T-helper 1 cell (primary cell): ENCODE measurements at places on chromosomes 11 and 22.

- peak; percentile 25 for DNase-seq
Measured at GRCh38 chr11:118609380-118610224, 2.2 kb downstream of the PHLDB1 start.

GRCh38 chr22:48089601-48090331 lies 1327.3 kb downstream of the TBC1D22A start:
- no peak for DNase-seq

- DNase-seq = no peak
Measured at GRCh38 chr11:61011229-61011870, 39.9 kb downstream of the CD6 start.

- DNase-seq = no peak
Measured at GRCh38 chr11:115644856-115645255, 140.6 kb upstream of the CADM1 start.

GRCh38 chr11:11780858-11781257 lies 60.9 kb upstream of the USP47 start:
- DNase-seq = no peak

GRCh38 chr22:30474121-30474520 lies 2.3 kb upstream of the SEC14L3 start:
- no peak for DNase-seq

GRCh38 chr11:11148104-11148509 lies 204.9 kb downstream of the CSNK2A3 start:
- no peak for DNase-seq

DNA sequence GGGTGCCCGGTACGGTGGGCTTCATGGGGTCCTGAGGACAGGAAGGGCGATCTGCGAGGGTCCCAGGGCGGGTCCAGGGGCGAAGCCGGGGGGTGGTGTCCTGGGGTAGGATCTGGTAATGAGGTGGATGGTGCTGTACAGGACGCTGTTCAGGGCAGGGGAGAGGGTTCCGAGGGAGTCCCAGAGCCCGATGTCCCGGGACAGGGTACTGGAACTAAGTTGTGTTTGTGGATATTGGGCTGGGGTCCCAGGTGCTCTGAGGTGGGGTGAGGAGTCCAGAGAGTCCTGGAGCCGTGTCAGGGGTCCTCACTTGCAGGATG lies 426 bp downstream of the LZTR1 start:
- no peak for DNase-seq

DNA sequence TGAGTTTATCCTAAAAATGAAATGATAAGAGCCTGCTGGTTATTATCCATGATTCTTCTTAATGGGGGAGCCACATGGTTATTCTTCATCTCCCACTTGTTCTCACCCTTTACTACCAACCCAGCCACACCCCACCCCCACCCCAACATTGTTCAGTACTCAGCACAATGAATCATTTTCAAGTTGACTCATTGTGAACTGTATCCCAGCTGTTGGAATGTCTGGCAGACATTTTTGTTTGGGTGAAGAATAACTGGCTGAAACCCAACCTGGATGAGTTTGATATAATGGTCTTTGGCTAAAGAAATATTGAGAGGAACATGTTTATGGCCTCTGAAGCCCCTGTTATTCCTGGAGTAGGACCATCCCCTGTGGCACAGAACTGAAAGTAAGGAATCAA lies 136.2 kb downstream of the ELP4 start:
- no peak for DNase-seq

- no peak for DNase-seq
Measured at GRCh38 chr11:8227156-8228152, 36.2 kb downstream of the LMO1 start.

DNA sequence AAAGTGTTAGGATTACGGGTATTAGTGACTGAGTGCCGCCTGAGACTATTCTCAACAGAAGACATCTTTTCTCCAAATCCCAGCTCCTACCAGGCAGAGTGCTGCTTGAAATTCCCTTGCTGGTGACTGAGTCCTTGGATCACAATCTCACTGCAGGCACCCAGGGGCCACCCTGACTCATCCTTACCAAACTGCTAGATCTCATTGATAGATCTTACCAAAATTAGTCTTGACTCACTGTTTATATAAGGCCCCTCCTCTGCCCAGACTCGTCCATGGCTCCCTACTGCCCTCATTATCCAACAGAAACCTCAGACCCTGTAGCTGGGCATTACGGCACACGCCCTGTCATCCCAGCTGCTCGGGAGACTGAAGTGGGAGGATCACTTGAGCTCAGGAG lies 14.7 kb downstream of the TBC1D10A start:
- DNase-seq = no peak

DNA sequence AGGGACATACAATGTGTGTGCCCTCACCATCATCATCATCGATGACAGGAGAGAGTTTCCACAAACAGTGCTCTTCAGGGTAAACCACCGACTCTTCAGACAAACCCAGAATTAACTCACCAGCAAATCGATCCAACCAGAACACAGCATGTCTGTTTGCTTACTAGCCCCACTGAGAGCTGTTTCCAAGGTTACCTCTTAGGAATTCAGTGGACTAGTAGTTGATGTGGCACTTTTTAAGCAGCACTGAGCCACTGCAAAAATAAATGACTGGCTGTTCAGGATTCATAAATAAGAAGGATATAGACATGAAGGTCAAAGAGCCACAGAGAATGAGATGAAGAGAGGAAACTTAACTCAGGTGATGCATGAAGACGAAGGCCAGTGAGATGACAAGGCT lies 83.1 kb downstream of the PARVA start:
- no peak for DNase-seq

- no peak for DNase-seq
Measured at GRCh38 chr11:128407962-128408361, 179.4 kb downstream of the ETS1 start.

DNA sequence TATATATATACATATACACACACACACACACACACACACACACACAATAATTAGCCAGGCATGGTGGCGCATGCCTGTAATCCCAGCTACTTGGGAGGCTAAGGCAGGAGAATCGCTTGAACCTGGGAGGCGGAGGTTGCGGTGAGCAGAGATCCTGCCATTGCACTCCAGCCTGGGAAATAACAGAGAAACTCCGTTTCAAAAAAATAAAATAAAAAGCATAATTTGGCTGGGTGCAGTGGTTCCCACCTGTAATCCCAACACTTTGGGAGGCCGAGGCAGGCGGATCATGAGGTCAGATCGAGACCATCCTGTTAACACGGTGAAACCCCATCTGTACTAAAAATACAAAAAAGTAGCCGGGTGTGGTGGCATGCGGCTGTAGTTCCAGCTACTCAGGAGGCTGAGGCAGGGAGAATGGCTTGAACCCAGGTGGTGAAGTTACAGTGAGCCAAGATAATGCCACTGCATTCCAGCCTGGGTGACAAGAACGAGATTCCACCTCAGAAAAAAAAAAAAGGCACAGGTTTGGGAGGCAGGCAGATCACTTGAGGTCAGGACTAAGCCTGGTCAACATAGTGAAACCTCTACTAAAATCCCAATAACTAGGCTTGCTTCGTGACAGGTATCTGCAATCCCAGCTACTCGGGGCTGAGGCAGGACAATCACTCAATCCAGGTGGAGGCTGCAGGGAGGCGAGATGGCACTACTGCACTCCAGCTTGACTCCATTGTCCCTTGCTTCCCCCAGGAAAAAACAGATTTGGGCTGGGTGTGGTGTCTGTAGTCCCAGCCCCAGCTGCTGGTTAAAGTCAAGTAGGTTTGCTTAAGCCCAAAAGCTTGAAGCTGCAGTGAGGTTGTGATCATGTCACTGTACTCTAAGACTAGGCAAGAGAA lies 11.8 kb upstream of the WDR74 start:
- DNase-seq = no peak

DNA sequence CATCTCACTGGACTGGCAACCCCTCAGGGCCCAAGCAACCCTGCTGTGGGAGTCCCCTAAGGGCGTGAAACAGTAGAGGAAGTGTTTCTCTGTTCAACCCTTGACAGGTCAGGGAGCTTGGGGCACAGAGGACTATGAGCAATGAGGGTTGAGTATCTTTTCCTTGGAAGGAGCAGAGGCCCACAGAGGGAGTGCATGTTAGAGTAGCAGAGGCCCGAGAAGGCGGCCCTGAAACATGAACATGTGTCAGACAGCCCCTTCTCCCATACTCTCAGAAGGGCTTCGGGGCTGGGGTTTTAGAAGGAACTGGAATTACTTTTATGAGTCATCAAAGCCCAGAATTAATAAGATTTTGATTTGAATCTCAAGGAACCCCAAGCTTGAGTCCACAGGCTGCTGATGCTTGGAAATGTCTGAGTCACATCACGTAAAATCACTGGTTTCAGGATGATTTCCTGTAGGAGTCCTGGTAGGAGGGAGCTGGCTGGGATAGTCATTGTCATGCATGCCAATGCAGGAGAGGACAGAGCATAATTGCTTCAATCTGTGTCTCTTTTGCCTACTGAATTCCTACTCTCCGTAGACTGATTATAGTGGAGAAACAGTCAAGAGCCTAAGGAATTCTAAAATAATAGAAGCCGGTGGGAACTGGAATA lies 22.6 kb downstream of the C11orf71 start:
- no peak for DNase-seq

DNA sequence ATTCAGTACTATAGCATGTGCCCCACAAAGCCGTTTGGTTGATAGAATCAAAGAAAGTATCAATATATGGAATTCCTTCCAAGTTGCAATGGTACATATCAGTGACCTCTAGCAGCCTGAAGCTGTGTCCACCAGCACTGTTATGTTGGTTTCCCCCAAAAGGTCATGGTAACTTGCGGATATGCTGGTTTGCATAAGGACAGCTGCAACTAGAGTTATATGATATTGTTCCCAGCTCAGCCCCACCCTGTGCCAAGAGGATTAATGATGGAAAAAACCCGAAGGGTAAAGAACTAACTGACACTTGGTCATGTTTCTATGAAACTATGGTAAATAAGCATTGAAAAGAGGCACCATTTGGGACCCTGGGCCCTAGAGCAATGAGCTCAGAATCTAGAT lies 93.5 kb downstream of the PDHX start:
- DNase-seq = no peak

DNA sequence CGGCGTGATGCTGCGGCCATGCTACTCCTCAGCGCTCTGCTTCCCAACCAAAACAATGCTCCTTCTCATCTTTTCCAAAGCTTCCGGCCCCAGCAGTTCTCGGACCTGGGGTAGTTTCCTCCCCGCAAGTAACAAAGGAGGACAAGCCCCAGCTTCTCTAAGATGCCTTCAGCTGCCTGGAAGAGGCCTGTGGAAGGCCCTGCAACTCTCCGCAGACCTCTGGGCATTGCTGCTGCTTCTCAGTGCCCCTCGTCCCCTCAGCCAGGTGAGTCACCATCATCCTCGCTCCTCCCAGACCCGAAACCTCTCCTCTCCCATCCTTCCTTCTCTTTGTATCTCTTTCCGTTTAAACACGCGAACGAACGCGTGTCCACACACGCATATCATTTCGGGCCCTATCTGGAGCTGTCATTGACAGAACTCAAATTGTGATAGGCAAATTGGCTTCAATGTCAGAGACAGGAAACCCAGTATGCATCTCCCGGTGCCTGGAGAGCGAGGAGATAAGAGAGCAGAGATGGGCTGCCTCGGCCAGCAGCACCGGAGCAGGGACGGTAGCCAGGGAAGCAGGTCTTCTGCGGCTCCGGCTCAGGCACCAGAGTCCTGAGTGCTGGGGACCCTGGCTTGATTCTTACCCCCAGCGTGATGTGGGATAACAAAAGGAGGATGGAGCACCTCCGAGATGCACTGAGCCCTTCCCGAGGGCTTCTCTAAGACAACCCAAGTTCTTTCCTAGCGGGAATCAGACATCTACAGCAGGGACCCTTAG lies 22.0 kb upstream of the JAM3 start:
- DNase-seq = no peak

- no peak for DNase-seq
Measured at GRCh38 chr11:122202161-122202950, 86.3 kb upstream of the BLID start.

DNA sequence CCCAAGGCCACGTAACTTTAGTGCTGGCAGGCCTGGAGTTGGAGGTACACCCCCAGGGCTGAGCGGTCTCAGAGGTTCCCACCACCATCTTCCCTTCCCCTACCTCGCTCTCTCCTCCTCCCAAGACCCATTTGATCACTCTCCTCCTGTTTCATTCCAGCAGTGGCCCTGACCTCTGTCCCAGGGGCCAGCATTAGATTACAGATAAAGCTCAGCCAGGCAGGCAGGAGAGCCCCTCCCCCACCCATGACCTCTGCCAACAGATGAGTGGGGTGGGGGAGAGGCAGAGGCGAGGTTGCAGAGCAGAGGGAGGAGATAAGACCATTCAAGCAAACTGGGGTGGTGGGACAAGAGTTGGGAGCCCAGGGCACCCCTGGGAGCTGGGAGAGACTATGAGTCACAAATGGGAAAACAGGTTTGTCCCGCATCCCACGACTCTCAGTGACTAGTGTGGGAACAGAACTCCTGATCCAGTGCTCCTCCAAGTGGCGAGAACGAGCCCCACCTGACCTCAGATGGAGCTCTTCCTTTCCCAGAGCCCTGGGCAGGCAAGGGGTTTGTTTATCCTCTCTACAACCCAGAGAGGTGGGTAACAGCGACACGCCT lies 367.9 kb downstream of the MN1 start:
- no peak for DNase-seq

DNA sequence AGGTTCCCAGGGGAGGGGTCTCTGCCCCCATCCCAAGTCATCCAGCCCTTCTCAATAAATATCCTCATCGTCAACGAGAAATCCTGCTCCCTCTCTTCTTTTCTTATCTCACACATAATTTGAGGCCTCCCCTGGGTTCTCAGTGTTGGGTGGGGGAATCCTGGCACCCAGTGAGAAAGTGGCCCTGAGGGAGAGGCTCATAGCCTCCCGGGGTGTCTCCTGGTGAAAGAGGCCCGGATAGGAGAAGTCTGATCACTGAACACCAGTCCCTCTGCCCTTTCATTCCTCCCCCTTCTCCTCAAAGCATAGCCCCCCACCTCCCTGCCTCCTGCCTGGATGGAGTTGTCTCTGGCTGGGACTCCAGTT lies 35.3 kb downstream of the IGLL5 start:
- no peak for DNase-seq

DNA sequence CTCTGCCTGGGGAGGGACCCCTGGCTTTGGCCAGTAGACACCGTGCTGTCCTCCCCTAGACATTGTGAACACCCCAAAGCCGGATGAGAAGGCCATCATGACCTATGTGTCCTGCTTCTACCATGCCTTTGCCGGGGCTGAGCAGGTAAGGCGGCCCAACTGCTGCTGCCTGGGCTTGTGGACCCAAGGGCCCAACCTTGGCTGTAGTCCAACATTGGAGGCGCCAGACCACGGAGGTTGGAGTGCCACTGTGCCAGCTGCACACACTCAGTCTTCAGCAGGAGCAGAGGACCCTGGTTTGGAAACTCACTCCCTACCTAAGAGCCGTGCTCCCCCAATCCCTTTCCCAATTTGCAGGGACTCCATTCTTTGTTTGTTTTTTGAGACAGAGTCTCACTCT lies 9.4 kb downstream of the ACTN3 start:
- DNase-seq = no peak

DNA sequence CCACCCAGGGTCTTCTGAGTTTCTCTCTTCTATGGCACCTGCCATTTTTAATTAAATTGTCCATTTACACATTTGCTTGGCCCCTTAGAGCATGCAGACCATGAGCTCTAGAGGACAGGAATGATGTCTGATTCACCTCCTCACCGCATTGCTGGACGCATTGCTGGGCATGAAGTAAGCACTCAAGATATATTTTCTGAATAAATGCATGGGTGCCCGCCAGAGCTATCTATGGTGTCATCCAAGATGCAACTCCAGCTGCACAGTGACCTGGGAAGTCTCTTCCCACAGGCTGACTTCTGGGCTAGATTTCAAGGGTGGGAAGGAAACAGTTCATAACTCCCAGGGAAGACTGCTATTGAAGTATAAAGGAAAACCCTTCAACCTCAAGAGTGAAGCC lies 66.6 kb upstream of the ASPHD2 start:
- DNase-seq = no peak

GRCh38 chr22:50696799-50697561 lies 24.4 kb downstream of the SHANK3 start:
- no peak for DNase-seq
